ENCODE measurements at places on chromosomes 1 and 21.

DNA sequence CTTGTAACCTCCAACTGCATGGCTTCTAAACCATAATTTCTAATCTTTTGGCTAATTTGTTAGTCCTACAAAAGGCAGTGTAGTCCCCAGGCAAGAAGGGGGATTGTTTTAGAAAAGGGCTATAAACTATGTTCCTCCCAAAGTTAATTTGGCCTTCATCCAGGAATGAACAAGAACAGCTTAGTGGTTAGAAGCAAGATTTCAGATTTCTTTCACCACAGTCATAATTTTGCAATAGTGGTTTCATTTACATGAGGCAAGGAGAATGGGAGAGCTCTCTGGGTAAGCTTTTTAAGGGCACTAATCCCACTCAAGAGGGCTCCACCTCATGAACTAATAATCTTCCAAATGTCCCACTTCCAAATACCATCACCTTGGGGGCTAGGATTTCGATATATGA lies 1353.9 kb downstream of the NCAM2 start:
- DNase-seq, result no peak

DNA sequence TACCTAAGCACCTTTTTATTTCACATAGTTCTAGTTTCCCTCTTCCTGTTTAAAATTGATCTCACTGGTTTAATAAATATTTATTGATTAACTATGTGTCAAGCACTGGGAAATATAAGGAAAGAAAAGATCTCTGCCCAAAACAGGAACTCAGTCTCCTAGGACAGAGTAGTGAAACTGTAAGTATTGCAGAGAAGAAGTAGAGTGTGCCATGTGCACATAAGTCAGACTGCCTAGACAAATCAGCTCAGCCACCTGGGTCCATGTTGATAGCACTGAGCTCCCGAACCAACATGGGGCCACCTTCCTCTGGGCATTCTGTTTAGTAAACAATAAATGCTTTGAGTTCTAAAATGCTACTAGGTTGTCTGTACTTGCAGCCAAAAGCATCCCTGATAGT lies 9.8 kb upstream of the SSX2IP start:
- no peak for DNase-seq

GRCh38 chr1:206048582-206048981 lies 4.4 kb upstream of the RHEX start:
- DNase-seq, result no peak

- DNase-seq, result no peak
Measured at GRCh38 chr1:180572760-180573159, 14.0 kb downstream of the OVAAL start.

- peak; percentile 78 for DNase-seq
Measured at GRCh38 chr1:167057241-167057688, 32.9 kb downstream of the GPA33 start.

DNA sequence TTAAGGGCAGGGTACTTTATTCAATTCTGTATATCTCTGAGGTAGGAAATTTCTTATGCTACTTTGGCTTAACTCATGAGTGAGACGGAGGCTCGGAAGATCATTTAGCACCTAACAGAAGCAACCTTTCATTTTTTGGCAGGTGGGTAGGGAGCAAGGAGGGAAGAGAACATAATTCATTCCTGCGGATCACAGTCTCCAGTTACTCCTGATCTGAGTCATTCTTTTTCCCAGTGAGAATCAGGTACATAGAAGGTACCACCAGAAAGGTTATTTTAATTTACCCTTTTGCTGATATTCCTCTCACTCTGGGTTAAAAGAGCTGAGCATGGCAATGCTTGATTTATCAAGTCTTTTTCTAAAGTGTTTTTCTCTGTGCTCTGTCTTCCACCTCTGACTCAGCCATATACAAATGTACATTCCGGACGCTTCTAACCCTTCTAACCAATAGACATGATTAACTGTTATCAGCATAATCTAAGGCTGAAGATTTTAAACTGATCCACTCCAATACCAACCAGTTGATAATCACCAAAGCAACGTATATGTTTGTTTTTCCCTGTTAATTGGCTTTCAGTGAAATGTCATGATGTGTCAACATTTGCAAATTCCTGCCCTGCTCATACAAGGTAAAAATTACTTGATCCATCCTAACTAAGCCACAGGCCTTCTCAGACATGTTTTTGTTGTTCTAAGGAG lies 271.7 kb downstream of the DUSP10 start:
- DNase-seq, result no peak

DNA sequence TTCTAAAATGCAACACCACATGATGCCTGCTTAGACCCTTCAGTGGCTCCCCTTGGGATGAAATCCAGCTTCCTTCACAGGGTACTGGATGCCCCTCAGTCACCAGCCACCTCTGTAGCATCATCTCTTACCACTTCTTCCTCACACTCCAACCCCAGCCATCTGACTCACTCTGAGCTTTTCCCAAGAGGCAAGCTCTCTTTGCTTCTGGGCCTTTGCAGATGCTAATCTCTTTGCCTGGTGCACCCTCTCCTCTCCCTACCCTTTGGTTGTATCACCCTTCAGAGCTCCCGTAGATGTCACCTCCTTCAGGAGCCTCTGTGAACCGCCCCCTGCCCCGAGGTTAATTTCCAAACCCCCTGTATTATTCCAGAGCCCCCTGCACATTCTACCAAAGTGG lies 164.8 kb upstream of the ZC3H12A start:
- no peak for DNase-seq

- DNase-seq, result no peak
Measured at GRCh38 chr1:60888126-60888525, 194.2 kb upstream of the NFIA start.

DNA sequence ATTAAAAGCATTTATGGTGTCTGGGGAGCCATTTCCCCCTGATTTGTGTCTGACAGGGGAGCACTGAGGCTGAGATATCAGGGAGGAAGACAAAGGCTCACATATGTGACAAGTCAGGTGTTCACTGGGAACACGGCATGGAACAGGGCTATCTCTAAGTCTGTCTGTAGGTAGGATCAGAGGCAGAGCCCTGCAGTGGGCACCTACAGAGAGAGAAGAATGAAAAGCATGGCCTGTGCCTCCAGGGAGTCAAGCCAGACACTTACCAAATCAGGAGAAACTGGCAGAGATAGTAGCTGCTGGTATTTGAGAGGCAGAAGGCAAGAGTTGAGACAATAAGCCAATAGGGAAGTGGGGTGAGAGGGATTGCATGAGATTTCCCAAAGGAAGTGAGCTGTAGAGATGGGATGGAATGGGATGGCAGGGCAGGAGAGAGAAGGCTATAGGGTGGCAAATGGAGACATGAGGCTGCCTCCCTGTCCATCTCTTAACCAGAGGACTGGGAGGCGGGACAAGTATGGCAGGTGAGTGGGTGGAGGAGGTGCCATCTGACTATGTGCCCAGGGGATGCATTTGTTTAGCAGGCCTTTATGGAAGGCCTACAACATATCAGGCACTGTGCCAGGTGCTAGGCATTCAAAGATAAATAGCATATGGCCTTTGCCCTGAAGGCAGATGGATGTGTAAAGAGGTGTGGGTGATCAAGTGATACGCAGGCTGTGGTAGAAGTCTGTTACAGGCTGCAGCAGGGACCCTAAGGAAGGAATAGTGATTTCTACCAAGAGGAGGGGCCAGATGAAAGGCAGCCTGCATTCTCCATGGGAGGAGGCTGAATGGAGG lies 136.2 kb upstream of the IPO9 start:
- DNase-seq, result peak; percentile 59

- DNase-seq, result no peak
Measured at GRCh38 chr21:25489673-25490072, 117.6 kb downstream of the MRPL39 start.

GRCh38 chr1:38958967-38959366 lies 17.3 kb upstream of the RHBDL2 start:
- DNase-seq, result no peak

DNA sequence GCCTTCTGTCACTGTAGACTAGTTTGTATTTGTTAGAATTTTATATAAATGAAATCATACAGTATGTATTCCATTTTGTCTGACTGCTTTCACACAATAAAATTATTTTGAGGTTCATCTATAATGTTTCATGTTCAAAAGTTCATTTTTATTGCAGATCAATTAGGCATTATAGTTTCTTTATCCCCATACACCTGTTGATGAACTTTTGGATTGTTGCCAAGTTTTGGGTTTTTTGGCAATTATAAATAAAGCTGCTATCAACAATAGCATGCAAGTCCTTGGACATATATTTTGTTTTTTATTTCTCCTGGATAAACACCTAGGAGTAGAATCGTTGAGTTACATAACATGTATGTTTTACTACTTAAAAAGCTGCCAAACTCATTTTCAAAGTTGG lies 47.1 kb upstream of the FAM3B start:
- DNase-seq, result peak; percentile 26

- no peak for DNase-seq
Measured at GRCh38 chr21:45423201-45423955, 18.4 kb downstream of the COL18A1 start.

DNA sequence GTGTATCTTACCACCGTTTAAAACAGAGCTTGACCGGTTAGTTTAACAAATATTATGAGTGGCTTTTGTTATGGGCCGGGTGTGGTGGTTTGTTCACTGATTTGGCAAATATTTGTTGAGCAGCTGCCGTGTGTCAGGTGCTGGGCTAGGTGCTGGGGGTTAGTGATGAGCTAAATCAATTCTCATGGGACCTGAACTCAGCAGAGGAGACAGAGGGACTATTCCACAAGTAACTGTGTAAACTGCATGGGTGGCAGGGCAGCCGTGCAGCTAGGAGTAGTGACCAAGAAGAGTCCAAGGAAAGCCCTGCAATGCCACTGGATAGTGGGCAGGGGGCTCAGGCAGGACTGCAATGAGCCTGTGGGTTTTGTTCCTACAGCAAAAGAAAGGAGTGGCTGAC lies 11.2 kb upstream of the C2CD2 start:
- no peak for DNase-seq

GRCh38 chr1:20367626-20368025 lies 77.0 kb downstream of the VWA5B1 start:
- DNase-seq, result peak; percentile 29

DNA sequence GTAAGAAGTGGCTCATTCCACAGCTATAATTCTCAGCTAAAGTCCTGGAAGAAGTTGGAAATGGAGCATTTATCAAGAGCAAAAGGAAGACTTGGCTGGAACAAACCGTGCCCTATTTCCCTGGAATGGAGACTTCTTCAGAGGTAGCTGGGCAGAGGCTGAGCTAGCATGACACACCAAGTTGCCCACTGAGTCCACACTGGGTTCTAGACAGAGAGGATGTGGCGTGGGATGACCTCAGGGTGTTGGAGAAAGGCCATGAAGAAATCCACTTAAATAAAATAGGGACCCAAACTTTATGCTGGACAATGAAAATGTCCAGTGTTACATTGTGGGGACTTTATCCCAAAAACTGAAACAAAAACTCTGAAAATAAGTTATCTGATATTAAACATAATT lies 116.2 kb downstream of the KCNJ6 start:
- no peak for DNase-seq

DNA sequence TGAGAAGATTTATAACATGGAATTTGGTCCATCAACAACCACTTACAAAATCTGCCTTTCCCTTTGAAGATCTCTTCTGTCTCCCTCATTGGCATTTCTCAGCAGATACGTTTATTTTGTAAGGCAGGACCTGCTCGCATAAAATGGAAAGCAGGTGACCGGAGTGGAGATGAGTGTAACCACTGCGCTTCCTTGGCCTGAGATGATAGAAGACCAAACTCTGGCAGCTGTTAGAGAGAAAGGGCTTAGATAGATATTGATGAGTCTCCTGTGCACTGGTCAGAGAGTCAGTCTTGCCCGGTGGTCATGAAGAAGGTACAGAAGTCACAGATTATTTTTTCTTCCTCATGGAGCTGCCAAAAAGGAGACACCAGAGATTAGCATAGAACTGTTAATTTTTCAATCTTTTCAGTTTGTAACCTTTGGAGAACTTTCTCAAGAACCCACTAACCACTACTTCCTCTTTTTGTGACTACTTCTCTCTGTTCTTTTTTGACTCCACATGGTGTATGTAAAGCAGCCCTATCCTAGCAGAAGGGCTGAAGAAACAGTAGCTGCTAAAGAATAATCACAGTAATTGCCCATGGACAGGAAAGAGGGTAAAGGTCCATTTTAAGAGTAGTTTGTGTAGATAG lies 47.6 kb downstream of the FCRL3 start:
- no peak for DNase-seq

GRCh38 chr1:86616871-86617270 lies 70.0 kb downstream of the CLCA4 start:
- no peak for DNase-seq

DNA sequence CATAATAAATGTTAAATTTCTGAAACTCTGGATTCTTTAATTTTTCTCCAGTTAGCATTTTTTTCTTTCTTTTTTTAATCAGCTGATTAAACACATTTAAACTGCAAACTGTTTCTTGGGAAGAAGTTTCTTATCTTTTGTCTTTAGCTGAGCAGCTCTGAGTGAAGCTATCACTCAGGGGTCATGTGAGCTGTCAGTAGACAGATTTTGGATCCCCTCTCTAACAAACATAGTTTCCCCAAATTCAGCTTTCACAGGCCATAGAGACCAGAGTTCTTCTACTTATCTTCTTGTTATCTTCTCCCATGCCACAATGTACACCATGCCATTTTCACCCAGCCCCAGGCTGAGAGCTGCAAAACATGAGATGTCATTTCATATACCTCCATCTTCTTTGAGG lies 148.9 kb downstream of the CDC42BPA start:
- no peak for DNase-seq

DNA sequence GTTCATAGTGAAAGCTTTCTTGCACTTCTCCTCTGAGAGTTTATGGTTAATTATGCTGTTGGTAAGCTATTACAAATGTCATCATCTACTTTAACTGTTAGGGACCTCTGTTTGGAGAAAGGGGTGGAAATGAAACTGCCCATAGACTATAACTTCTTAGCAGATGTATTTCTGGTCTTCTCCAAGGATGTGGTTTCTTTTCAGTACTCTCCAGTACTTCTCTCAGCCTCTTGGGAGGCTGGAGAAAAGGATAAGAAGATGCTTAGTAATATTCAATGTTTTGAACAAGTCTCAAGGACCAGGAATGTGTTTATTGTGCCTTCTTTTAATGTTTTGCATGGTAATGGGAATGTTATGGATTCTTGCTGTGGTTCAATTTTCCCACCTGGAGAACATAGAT lies 60.4 kb downstream of the LAMC2 start:
- DNase-seq, result no peak

DNA sequence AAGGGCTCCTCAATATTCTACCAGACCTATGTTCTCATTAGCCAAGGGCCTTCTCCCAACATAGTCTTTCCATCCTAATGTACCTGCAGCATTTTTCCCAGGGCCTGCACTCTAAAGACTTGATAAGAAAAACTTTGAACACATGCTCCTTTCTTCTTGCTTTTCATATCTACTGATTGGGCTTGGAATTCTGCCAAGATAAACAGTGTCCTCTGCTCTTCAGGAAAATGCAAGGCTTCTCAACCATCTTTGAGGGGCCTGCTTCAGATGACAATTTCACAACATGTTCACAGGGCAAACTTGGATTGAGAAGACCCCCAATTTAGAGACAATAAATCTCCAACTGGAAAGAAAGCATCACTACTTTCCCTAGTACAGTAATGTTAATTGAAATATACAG lies 25.8 kb upstream of the PPT1 start:
- DNase-seq, result no peak

GRCh38 chr21:26715116-26715515 lies 130.1 kb downstream of the ADAMTS1 start:
- no peak for DNase-seq

GRCh38 chr1:160300173-160300572 lies 15.2 kb upstream of the PEX19 start:
- DNase-seq, result no peak

All from NCI-H1417 (cell line).